ENCODE measurements at places on chromosomes 4 and X. TPM values are rescaled to one million over a fixed set of nuclear protein-coding genes. Genes with fewer than 3 reads are reported as not detected.
A peak's percentile ranks its signal among the peaks of the same experiment; 100 is the strongest.

DNA sequence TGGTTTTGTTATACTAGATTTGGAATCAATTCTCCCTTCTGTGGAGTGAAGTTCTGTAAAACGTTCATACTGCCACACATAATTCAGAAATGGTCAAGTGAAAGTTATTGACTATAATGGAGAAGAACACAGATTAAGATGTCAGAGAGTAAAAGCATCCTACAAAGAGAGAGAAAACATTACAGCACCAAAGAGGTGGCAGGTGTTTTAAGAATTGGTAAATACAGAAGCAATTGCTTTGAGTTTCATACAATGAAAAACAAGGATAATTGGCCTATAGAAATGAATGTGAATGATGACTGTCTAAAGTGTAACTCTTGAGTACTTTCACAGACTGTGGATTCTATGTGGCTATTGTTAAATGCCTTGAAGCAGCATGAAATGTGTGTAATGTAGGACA, 435.6 kb upstream of the SMIM31 start:
- DNase-seq = no peak

DNA sequence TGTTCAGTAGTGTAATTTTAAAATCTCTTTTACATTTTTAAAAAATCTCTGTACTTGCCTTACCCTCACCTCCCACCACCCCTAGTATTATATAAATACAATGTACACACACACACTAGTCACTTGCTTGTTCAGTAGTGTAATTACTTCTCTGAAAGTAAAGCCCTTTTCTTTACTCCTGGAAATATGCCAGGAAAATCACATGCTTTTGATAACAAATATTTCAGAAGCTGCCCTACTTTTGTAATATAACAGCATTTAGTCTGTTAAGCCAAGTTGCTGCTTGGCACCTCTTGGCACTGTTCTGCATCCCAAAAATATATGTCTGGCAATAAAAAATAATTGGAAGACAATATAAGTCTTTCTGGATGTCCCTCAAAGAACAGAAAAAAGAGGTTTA, 172.8 kb upstream of the APOOL start:
- DNase-seq = no peak

GRCh38 chr4:95627709-95628108, 78.9 kb upstream of the UNC5C start:
- DNase-seq = no peak

DNA sequence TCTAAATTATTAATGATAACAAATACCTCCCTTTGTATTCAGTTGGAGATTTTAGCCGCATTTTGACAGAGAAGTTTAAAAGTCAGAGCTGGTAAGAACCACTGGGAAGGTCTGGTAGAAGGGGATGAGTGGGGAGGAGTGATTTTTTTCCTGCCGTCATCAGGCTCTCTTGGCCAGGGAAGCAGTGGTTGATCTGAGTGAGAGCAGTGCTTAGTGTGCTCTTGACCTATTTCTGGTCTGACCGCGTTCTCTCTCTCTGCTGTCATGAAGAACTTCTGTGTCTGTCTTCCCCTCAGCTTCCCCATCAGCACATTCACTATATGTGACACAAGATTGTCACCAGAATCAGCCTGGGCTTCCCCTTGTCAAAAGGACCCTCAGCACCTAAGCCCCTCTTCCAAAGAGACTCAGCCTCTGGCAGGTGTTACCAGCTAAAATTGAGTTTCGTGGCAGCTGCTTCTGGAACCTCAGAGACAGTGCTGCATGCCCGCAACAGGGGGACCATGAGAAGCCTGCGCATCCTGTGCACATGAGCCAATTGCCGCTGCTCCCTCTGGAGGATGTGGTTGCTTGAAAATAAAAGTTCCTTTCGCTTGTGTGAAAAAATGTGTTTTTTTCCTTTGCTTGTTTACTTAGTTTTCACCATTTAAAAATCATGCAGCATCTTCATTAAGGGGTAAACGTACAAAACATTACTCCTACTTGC, 268.9 kb downstream of the C4orf33 start:
- DNase-seq = no peak

DNA sequence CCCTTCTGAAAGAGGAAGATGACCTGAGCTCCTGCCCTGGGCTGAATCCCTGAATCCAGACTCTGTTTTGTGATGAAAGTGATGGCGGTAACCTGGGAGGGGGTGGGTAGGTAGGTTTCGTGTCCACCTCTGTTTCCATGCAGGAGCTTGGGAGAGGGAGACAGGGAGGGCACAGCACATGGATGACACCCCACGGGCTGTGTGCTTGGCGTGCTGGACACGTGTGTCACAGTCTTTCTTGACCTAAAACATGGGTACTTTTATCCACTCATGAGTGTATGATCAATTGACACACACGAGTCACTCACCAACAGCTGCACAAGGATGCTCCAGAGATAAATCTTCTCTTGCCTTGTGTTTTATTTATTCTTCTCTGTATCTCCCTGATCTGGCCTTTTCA, 111.5 kb downstream of the DHRSX start:
- DNase-seq = no peak

- no peak for DNase-seq
Observed at GRCh38 chr4:27154706-27155105, 294.1 kb downstream of the STIM2 start.

DNA sequence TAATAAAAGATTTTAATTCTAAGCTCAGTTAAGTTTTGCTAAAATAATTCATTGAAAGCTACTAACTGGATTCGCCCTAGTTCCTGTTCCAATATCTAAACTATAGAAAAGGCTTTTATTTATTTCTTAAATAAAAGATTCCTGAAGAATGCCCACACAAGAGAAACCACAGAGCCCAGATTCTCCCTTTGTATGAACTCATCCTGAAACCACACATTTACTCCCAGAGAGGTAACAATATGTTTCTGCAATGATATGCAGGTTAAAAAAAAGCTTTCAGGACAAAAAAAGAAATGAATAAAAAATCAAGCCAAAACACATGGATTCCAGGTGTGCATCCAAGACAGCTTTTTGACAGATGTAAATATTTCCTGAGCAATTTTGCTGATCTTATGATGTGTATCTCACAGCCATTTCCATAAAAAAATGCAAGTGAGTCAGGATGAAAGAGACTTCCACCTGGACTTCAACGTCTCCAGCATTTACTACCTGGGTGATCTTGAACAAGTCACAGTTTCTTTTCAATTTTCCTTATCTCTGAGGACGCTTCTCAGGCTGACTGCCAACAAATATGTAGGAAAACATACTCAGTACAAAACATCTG, 234.4 kb upstream of the FAT1 start:
- no peak for DNase-seq

DNA sequence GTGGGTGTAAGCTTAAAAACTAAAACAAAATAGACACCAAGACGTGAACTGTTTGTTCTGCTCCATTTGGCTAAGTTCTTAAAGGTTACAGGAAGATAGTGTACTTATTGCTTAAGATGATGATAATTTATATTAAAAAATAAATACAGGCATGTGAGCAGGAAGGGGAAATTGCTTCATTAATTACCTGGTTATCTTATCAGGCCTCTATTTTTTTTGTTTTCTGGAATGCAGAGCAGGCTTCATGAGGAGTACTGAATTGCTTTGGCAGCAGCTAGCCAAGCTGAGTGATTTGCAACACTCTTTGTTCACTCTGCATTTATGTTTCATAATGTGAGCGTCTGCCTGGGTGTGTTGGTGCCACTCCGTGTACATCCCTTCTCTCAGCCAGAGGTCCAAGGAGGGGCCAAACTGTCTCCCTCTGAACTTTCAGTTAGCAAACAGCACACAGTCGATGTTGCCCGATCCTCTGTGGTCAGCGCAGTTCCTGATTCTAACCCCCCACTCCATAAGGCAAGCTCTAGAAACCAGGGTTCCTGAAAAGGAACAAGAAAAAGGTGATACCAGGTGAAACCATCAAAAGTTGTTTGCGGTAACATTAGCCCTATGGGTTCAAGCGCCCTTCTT, 348.2 kb downstream of the SPRY1 start:
- DNase-seq = no peak

- no peak for DNase-seq
Observed at GRCh38 chrX:118698516-118699170, 28.8 kb upstream of the IL13RA1 start.

- DNase-seq = no peak
Observed at GRCh38 chrX:149453906-149454822, 50.9 kb downstream of the IDS start.

- no peak for DNase-seq
Observed at GRCh38 chr4:1030031-1030430, 18.6 kb downstream of the FGFRL1 start.

GRCh38 chr4:7894677-7895181, 44.9 kb downstream of the AFAP1 start:
- DNase-seq = no peak

DNA sequence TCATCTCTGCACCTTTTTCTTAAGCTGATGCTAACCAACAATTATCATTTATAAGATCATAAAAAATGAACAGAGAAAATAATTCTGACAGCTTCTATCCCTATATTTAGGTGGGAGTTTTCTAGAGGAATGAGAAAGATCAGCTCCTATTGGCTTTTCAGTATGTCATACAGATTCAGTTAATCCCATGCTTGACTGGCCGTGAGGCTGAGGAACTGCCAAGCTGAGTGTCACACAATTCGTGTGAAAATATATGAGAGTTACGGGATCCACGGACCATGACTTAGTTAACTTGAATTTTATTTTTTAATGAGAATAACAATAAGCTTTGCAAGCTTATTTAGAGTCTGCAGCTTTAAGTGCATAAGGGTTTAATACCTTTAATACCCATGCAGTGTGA, 37.5 kb downstream of the PHEX start:
- DNase-seq = no peak

- DNase-seq = no peak
Observed at GRCh38 chrX:13614154-13614553, 38.8 kb upstream of the TCEANC start.

- DNase-seq = no peak
Observed at GRCh38 chr4:176959980-176960379, 167.3 kb upstream of the VEGFC start.

- DNase-seq = no peak
Observed at GRCh38 chrX:1140236-1140681, 72.2 kb downstream of the CRLF2 start.

DNA sequence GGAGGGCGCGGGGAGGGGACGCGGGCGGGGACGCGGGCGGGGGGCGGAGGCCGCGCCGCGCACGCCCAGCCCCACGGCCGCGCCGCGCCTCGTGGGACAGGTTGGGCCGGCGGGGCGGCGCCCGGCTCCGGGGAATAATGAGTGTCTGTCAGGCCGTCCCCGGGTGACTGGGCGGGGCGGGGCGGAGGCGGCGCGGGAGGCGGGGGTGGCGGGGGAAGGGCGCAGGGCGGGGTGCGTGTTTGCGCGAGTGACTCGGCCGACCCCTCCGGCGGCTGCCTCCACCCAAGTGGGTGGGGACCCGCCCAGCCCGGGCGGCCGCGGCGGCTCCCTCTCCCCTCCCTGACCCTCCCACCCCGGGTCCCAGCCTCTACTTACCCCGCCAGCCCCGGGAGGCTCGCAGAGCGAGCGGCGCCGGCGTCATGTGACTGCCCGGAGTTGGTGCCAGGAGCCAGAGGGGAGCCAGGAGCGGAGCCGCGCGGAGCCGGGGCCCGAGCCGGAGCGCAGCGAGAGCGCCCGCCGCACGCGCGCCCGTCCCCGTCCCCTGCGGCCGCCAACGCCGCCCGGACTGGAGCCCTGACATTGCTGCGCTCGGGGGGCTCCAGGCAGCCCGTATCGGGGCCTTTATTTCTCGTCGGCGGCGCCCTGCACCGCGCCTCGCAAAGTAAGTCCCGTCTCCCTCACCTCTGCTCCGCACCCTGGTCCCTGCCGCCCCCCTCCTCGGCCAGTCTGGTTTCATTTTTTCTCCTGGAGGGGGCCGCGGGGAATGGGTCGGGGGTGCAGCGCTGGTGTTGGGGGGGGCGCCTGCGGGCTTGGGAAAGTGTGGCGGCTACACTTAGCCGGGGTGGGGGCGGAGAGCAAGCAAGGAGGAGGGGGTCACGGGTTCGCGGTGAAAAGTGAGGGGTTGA, at the start of gene KLF3:
KLF3 (plus strand) TSS at position 399 of the 905 bp plus-strand sequence. CDS start 16,427 bp downstream, outside the sequence.
- peak; percentile 89 for DNase-seq

DNA sequence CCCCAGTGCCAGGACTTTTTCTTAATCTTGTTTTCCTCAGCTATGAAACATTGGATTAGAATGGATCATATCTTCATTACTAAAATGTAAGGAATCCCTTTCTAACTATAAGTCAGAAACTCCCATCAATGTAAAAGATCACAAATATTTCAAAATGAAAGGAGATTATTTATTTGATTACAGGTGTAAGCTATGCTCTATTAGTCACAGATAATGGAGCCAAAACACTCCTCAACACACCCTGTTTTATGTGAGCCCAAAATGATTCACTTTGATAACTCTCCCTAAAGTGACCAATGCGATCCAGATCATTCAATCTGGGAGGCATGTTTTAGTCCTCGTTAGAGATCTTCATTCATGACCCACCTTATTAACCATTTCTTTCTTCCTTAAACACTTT, 566.7 kb upstream of the TENM3 start:
- no peak for DNase-seq

DNA sequence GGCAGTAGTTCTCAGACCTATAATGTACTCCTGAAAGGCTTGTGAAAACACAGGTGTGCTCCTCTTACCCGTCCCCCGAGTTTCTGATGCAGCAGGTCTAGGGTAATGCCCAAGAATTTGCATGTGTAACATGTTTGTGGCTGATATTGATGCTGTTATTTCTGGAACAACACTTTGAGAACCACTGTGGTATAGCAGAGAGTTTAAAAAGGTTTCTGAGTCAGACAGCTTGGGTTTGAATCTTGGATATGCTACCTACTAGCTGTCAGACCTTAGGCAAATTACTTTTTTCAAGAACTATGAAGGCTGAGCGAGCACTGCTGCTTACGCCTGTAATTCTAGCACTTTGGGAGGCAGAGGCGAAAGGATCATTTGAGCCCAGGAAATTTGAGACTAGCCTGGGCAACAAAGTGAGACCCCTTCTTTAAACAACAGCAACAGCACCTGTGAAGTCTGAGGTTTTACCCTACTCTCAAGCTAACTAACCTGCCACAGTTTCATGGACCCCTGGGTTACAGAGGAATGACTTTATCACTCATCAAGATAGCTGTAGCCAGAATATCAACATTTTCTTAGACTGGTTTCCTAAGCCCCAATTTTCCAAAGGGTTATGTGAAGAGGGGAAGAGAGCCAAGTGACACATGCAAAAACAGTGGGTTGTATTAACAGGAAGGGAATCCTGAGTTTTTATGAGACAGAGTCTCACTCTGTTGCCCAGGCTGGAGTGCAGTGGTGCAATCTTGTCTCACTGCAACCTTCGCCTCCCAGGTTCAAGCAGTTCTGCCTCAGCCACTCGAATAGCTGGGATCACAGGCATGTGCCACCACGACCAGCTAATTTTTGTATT, 5.1 kb downstream of the AFF1 start:
- no peak for DNase-seq

GRCh38 chr4:138174981-138175794, 67.0 kb downstream of the SLC7A11 start:
- no peak for DNase-seq

Gene BTK
- 6.0 TPM for total RNA-seq

Gene CHM
- total RNA-seq = 16.4 TPM

Gene ZDHHC15
- 4.4 TPM for total RNA-seq

Gene XAGE1B
- total RNA-seq = not detected

Gene GIMD1
- not detected for total RNA-seq

Gene BCLAF3
- 16.2 TPM for total RNA-seq

Gene NUP54
- total RNA-seq = 29.7 TPM

Gene UGT2B15
- not detected for total RNA-seq

Gene CT47B1
- total RNA-seq = not detected

Gene TLR10
- total RNA-seq = not detected

Gene CSAG1
- not detected for total RNA-seq

Gene ANKRD50
- 20.4 TPM for total RNA-seq

Measured in tibial nerve (tissue), 4 donors.